ENCODE measurements at places on chromosomes 7 and 10.

- DNase-seq: no peak
These were observed 40.5 kb upstream of the SAMD8 start for GRCh38 chr10:75070961-75071428.

GRCh38 chr10:30637881-30638467 is 8.4 kb upstream of the LYZL2 start:
- no peak for DNase-seq

DNA sequence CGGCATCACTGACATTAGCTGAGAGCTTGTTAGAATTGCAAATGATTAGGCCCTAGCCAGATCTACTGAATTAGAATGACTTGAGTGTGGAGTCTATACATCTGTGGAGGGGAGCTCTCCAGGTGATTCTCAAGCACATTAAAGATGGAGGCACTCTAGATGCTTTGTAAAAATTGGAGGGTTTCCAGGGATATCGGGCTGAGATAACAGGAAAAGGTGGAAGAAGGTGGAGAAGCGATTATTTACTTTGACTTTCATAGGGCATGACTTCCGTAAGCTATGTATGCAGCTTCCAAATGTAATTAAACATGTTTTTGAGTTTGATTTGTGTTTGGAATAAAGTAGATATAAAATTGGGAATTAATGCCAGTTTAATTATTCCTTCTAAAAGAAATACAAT is 235.0 kb upstream of the PTN start:
- DNase-seq: no peak

DNA sequence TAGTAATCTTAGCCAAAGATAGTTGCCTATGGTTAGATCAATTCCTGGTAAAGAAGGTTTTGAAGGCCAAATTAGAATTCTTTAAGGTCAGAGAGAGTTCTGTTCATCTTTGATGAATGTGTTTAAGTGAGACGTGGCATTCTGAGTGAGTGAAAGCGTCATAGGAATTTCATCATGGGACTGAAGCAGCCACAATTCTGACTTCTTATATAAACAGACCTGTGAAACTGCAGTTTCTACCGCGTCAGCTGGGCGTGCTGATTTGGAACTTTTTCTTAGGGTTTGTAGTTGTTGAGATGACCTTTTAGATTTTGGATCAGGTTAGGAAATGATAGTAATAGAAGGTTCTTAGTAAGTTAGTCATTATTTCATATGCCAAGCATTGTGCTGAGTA is 103.8 kb downstream of the CNNM2 start:
- no peak for DNase-seq

DNA sequence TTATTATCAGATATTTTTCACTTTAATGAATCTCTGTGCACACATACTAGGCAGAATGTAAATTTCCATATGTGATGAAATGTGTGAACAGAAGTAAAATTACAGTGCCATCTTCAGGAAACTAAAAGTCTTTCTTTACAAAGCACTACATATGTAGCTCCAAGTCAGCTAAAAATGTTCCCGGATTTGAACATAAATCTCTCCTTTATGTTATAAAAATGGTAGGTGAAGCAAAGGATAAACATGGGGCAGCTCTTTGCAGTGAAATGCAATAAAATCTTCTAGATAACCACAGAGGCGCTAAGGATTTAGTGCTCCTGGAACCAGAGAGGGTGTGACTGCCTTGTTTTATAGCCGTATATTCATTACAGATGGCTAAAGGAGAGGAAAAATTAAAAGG is 104.9 kb upstream of the C7orf33 start:
- no peak for DNase-seq

GRCh38 chr10:75825235-75825634 is 393.8 kb downstream of the LRMDA start:
- no peak for DNase-seq

All from GM12865 (cell line).